Ureter (tissue), 1 donor: ENCODE measurements at places on chromosomes 2 and 18. TPM values are rescaled to one million over a fixed set of nuclear protein-coding genes. Genes with fewer than 3 reads are reported as not detected.

DNA sequence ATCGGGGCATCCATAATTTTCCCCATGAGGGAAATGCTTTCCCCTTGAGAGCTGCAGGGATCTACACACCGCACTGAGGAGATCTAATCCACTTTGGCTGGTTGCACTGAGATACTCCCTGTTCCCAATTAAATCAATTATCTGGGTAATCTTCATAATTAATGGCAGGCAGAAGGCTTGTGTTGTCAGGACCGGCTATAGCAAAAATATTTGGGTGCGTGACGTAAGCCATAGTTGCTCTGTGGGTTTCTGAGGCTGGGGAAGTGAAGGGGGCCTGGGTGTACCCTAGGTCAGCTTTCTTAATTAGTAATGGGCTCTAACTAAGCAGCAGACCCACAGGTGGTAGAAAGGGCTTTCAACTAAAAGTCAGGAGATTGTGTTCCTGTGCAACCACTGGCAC, 62.8 kb upstream of the UPP2 start:
- no peak for DNase-seq

GRCh38 chr18:61887838-61888237, 5.0 kb downstream of the RNF152 start:
- DNase-seq, result no peak

- no peak for DNase-seq
Observed at GRCh38 chr18:56146565-56146964, 491.8 kb downstream of the TXNL1 start.

DNA sequence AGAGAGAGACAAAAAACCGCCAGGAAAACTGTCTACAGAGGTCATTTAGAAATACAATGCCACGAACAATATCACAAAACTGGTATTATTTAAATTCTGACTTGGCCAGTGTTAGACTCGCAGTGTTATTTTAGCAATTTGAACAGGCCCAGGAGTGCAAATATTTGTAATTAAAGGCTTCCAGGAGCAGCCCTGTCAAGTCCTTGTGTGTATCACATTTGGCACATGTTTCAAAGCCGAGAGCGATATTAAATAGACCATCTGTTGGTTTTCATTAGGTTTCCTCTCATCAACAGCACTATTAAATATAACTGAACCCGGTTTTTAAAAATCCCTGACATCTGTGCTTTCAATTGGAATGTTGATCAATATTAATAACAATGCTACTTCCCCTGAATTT, 656.9 kb downstream of the TSN start:
- no peak for DNase-seq

DNA sequence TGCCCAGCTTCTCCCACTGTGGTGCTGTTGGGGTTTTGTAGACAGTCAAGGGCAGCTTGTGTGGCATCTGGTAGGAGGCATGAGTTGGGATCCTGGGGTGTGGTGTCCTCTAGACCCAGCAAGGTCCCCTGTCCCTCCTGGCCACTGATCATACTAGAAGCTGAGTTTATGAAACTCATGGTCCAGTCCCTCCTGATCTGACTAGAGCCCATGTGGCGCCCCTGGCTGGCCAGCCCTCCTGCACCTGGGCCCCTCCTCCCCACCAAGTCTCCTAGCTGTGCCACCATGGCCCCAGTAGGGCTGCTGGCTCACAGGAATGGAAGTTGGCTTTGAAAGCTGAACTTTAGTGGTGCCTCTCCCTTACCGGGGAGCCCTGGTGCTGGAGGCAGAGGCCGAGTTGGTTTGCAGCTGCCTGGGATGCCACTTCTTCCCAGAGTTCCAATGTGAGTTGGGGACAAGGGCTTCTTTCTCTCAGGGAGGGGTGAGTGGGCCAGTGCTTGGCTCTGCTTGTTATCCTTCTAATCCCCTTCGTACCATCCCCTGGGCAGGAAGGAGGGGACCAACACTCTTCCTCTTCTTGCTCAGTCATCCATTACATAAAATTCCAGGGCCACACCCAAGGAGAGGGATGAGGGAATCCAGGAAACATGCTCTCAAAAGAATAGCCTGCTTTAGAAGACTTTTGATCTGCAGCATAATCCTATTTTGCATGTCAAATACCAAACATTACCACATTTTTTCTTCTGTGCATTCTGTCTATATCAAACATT, 37.5 kb upstream of the HAAO start:
- peak; percentile 37 for DNase-seq

DNA sequence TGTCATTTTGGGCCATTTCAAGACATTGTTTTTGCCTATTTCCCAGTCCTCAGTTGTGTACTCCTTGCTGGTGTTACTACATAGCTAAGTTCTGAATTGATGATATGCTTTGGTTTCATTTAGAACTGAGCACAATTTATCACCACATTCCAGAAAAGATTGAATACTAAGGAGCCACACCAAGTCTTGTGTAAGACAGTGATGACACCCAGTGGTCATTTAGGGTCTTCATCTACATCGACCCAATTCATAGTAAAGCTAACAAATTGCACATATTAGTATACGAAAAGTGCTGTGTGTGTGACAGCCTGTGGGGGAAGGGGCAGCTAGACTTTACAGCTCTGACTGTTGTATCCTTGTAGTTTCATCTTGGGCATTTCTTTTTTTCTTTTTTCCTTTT, 10.9 kb upstream of the DLX2 start:
- no peak for DNase-seq

DNA sequence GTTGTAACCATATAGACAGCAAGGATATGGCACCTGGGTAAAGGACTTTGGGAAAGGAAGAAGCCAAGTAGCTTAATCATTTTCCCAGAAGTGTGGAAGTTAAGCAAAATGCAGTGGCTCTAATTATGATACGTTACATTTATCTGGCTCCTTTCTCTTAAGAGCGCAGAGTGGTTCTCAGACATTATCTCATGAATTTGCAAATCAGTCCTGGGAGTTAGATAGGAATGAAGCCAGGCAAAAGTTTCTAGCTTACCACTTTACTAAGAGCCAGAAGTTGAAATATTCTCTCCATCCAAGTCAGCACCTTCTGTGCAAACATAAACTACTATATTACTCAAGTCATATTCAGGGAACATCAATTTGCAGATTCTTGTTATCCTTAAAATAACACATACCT, 10.9 kb upstream of the PIEZO2 start:
- DNase-seq, result no peak

DNA sequence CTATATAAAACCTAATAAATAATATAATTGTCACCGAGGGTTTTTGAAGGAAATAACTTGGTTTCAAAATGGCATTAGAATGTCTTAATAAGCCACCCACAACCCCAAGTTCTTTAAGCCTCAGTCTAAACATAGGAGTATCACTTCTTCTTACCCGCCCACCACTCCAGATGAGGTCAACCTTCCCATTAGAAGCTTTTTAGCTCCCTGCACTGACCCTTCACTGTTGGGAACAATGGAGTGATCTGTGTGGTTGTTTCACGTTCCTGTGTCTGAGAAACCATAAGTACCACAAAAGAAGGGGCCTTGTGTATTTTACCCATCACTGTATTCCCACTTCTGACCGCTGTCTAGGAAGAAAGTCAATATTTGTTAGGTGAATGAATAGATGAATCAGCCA, 326.3 kb upstream of the ZNF521 start:
- no peak for DNase-seq

GRCh38 chr2:101197814-101198213, 46.6 kb upstream of the TBC1D8 start:
- no peak for DNase-seq

DNA sequence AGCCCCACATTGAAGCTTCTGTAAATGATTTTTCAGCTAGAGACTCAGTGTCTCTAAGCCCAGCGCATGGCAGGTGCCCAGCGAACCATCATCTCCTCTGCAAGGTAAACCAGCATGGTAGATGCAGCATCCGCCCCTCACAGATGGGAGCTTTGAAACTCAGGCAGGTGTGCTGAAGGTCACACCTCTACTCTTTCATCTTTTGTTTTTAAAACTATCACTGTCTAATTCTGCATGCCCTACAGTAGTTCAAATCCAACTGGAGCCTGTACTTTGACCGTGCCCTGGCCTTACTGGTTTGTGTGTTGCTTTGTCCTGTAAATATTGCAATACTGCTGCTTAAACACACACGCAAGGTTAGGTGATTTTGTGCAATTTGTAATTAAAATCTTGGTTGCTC, 831.1 kb downstream of the GALR1 start:
- no peak for DNase-seq

DNA sequence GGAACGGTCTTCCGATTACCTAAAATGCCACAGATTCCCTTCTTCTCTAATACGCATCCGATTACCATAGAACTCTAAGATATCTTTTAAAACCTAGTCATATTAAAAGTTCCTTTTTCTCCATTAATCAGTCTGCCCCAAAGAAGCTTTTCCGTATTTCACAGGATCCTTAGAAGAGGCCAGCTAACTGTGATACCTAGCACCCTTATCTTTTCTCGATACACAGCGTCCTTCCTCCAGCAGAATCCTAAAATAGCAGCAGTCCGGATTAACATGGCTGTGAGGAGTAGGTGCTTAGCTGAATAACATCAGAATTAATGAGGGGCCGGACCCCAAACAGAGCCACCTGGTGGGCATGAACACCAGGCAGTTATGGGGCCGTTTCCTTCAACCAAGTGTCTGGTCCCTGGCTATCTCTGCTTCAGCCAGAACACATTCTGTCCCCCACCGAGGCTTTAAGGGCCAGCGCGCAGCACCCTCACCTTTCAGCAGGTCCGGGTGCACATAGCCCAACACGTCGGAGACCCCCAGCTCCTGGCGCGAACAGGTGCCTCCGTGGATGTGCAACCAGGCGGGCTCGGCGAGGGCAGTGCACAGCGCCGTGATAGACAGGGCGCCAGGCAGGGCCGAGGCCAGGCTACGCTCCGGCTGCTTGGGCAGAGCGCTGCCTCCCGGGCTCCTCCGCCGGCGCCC, 995 bp downstream of the TMEM127 start:
- no peak for DNase-seq

DNA sequence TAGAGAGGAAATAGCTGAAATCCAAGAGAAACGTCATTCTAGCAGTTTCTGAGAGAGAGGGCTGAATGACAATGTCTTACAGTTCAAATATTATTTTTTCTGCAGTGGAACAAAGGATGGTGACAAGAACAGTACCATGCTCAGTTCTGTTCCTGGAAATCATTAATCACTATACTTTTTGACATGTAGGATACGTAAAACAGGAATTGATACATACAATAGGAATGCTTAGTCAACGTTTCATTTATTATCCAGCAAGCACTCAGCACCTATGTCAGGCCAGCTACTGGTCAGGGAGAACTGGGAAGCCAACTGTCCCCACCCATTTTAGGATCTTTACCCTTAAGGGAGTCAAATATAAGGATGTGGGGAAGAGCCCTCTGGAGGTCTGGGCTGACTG, 114.7 kb downstream of the DHRS9 start:
- no peak for DNase-seq

DNA sequence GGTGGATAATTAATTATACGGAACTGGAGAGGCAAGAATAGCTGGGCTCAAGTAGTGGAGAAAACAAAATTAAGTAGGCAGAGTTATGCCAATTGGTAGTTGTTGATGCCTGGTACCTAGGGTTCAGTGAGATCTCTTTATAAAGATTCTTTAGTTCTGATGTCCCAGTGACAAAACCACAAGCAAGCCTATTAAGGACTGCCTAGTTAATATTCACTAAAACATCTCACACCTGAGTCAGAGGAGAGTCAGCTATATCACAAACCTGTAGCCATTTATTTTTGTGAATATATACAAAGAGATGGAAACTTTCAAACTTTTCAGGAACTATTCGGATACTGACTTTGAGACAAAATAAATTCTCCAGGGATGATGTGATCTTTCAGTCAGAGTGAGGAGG, 213.9 kb upstream of the CYP26B1 start:
- DNase-seq, result no peak

DNA sequence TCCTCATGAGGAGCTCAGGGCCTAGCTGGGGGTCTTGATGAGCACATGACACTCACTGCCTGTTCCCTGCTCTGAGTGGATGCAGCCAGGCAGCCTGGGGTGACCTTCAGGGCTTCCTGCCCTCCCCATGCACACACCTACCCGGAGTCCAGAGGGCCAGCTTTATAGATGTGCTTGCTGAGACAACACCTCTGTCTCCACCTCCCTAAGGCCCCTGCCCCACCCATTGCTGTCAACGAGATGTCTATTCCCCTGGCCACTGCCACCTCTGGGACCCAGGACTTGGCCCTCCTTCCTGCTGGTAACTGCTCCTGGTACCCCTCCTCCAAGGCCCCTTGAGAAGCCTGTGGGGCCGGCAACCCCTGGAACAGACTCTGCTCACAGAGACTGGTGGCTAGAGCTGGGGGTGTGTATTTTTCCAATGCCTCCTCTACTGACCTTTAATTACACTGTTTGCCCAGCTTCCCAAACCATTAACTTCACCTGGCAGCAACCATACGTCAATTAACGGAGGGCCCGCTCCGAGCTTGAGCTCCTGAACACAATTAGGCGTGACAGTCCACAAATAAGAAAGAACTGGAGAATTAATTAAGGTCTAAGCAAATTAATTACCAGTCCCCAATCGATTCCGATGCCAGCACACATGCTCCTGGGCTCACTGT, 66.3 kb downstream of the EMX1 start:
- no peak for DNase-seq

DNA sequence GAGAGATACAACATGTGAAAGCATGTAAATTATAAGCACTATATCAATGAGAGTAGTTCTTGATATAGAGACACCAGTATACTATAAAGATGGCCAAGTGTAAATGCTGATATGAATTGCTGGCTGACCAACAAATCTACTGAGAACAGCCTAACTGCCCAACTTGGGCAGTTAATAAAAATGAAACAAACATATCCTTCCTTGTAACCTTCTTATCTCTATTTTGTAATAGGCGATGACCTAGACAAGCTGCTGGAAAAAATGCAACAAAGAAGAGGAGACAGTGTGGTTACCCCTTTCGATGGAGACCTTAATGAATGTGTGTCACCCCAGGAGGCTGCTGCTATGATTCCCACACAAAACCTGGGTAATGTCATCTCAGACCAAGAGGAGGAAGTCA, 148.7 kb downstream of the ESCO1 start:
- DNase-seq, result no peak

DNA sequence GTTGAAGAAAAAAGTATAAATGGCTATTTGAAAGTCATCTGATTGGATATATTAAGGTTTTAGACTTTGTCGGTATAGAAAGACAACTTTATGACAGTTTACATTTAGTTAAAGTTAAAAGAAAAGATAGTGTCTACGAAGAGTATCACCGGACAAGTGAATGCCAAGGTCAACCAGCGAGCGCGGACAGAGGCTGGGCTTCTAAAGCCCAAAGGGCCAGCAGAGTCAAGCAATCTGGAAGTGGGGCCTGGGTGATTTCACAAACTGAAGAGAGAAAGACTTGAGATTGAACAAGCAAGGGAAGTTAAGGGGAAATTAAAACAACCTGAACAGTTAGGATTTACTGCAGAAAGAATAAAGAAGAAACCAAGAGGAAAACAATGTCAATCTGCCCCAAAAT, 16.3 kb downstream of the ZNF521 start:
- no peak for DNase-seq

GRCh38 chr18:2263303-2263890, 307.9 kb downstream of the METTL4 start:
- no peak for DNase-seq

GRCh38 chr2:144350151-144350802, 169.6 kb downstream of the ZEB2 start:
- DNase-seq, result no peak

Gene SALL3
- total RNA-seq, result 0.44 TPM

Gene PPIL3
- 30.8 TPM for total RNA-seq

Gene CD28
- 0.21 TPM for total RNA-seq

Gene CWC22
- 22.3 TPM for total RNA-seq

Gene COL6A3
- total RNA-seq, result 197 TPM

Gene ZNF385B
- total RNA-seq, result 0.83 TPM

Gene RBKS
- 5.2 TPM for total RNA-seq

Gene MYO5B
- 46.2 TPM for total RNA-seq
